ENCODE measurements at places on chromosomes 7 and 10.

DNA sequence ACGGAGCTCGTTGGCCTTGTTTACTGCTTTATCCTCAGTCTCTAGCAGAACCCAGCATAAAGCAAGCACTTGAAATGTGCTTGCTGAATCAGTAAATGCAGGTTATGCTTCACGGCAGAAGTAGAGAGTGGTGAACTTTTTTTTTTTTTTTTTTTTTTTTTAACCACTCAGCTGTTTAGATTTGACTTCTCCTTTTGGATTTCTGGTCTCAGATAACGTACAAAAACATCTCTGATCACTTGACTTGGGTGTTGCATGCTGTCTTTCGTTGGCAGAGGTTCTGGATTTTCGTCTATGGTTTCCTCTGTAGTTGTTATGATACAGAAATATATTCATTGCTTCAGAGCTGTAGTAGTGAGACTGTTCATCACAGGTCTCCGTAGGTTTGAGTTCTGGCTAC, 242.5 kb upstream of the HABP2 start:
- DNase-seq = no peak

DNA sequence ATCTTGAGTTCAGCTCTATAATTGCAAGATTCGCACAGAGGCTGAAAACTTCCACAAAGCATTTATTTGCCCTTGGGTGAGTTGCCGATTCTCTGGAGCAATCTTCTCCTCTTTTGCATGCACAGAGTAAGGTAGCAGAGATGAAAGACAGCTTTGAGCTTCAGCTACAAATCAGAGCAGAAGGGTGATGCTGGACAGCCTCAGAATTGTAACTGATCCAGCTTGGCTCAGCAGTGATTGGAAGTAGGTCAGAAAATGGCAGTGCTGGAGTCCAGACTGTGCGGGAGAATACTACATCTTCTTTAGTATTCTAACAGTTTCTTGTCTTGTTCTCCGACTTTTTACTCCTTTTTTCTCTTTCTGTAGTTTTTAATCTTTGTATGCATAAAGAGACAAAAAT, 55.4 kb upstream of the CDC14C start:
- DNase-seq = no peak

DNA sequence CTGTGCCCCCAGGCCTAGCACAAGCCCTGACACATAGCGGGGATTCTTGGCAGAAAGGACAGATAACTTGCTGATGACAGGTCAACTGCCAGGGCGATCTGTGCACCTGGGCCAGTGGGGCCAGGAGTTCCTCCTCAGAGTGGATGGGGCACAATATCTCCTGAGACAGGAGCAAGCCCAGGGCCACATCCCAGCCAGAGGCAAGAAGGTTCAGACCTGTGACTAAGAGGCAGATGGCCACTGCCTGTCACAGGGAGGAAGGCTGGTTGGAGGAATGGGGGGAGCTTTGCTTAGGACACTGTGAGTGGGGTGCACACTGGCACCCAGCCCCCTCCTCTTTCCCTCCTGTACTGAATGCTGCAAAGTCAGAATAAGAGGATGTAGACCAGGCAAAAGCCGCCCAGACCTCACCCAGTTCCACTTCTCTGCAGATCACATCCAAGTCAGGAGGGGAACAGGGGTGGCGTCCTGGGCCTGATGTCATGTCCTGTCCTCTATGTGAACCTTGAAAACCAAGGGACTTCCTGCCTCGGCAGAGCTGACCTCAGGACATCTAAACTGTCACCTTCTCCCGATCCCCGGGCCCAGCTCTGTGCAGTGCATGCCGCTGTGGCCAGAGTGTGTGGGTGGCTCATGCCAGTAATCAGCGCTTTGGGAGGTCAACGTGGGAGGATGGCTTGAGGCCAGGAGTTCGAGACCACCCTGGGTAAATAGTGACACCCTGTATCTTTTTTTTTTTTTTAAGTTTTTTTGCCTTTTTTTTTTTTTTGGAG, 1.3 kb downstream of the GUSB start:
- no peak for DNase-seq

GRCh38 chr10:61830846-61831273, 70.6 kb upstream of the ARID5B start:
- DNase-seq = no peak

GRCh38 chr7:141586878-141587277, 35.7 kb downstream of the AGK start:
- no peak for DNase-seq

- no peak for DNase-seq
Observed at GRCh38 chr7:56174346-56174874, 58.2 kb upstream of the NUPR2 start.

DNA sequence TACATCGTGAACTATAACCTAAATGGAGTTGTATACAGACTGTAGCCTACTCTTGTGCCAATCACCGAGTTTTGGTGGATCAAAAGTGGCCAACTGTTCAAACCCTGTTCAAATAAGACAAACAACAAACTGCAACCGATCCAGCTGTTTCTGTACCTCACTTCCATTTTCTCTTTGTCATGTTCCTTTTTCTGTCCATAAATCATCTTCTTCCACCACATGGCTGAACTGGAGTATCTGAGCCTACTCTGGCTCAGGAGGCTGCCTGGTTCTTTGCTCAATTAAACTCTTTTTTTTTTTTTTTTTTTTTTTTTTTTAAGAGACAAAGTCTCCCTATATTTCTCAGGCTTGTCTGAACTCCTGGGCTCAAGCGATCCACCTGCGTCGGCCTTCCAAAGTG, 59.0 kb upstream of the NPVF start:
- no peak for DNase-seq

DNA sequence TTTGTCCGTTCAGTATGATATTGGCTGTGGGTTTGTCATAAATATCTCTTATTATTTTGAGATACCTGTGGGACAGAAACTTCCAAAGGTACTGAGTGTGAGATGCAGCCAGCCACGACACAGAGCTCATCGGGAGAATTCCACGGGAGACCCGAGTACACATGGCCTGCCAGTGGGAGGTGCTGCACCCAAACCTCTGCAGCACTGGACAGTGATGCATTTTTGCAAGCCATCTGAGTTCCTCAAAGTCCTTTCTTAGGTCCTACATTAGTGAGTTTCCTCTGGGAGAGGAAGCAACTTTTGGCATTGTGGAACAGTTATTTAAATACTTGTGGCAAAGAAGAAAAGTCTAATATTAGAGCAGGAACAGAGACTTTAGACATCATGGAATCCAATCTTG, 77.5 kb downstream of the ARID5B start:
- no peak for DNase-seq

Measured in NCI-H2081 treated with DMSO at 0.1 percent for 48 hours (cell line).